ENCODE measurements at places on chromosomes 16 and 17.

DNA sequence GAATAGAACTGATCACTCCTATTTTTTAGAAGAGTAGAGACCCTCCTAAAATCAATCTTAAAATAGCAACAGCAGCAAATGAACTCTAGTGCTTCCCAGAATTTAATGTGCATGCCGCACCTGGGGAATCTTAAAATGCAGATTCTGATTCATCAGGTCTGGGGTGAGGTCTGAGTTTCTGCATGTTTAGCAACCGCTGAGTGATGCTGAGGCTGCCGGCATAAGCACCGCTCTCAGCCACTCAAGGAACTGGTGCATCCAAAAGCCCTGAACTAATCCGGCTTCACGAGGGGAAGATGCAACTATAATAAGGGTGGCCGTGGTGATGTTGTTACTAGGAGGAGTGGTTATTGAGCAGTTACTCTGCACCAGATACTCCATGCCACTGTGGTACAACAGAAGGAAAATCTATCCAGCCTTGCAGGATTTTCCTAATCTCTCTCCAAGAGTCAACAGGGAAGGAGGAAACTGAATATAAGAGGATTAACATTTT, 19.7 kb downstream of the SDK2 start:
- H3K36me3 ChIP-seq = no peaks in the 10 kb centered on the region
- no peak overlapping the region for H3K27ac ChIP-seq
- H3K4me3 ChIP-seq = no peak overlapping the region
- H3K27me3 ChIP-seq = no peaks in the 10 kb centered on the region
- no peak for DNase-seq

DNA sequence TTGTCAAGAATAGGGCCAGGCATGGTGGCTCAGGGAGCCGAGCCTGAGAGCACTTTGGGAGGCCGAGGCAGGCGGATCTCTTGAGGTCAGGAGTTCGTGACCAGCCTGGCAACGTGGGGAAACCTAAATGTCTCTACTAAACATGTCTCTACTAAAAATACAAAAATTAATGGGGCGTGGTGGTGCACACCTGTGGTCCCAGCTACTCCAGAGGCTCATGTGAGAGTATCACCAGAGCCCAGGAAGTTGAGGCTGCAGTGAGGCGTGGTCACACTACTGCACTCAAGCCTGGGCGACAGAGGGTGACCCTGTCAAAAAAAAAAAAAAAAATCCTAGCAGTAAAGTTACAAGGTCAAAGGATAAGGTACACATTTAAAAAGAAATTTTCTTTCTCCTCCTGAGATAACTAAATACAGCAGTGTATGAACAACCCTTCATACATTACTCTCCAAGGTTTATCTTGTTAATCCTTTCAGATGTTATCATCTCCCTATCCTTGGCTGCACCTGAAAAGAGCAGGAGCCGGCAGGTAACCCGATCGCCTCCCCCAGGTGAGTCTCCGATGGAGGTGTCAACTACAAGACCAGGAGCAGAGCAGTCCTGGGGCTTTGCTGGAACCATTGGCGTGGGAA, 122.3 kb downstream of the GOSR1 start:
- peak overlapping the region; percentile 89 for H3K4me3 ChIP-seq
- H3K4me1 ChIP-seq = peaks cover 2% of the 10 kb centered on the region
- no peaks in the 10 kb centered on the region for H3K36me3 ChIP-seq
- no peak for DNase-seq
- H3K27ac ChIP-seq = peak overlapping the region; percentile 89

GRCh38 chr17:35010093-35010492, 29.8 kb downstream of the LIG3 start:
- H3K4me1 ChIP-seq = no peaks in the 10 kb centered on the region
- no peak overlapping the region for H3K4me3 ChIP-seq
- DNase-seq = no peak
- no peaks in the 10 kb centered on the region for H3K27me3 ChIP-seq
- peaks cover 32% of the 10 kb centered on the region for H3K36me3 ChIP-seq

DNA sequence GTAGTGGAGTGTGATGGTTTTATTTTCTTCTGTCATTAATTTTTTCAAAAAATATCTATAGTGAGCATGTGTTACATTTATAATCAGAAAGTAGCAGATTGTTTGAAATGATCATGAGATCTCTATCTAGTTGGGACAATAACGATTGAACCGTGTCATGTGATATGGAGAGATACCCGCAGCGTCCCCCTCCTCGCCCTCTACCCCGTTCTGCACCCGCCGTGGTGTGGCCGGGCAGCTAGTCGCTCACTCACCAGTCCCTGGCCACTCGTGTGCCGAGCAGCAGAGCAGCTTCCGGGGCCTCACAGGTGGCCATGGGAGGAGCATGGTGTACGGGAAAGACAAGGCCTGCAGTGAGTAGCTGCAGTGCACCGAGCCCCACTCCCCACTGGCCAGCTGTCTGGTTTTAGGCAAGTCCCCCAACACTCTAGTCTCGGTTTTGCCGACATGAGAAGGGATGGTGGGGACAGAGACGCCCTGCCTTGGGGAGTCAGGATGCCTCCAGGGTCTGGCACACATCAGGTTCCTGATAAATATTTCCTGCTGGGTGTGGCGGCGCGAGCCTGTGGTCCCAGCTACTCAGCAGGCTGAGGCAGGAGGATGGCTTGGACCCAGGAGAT, 15.3 kb downstream of the MLYCD start:
- DNase-seq = no peak
- no peak overlapping the region for H3K4me3 ChIP-seq
- peaks cover 3% of the 10 kb centered on the region for H3K4me1 ChIP-seq
- peaks cover 31% of the 10 kb centered on the region for H3K36me3 ChIP-seq
- no peak overlapping the region for H3K27ac ChIP-seq
- no peaks in the 10 kb centered on the region for H3K27me3 ChIP-seq

GRCh38 chr17:4833941-4834680, 971 bp downstream of the MINK1 start:
- H3K4me3 ChIP-seq = peak overlapping the region; percentile 72
- peaks cover 31% of the 10 kb centered on the region for H3K4me1 ChIP-seq
- peak; percentile 86 for DNase-seq
- H3K27me3 ChIP-seq = no peaks in the 10 kb centered on the region
- H3K36me3 ChIP-seq = no peaks in the 10 kb centered on the region
- peak overlapping the region; percentile 84 for H3K27ac ChIP-seq

GRCh38 chr16:80695020-80695419, 109.4 kb downstream of the CDYL2 start:
- no peak overlapping the region for H3K27ac ChIP-seq
- H3K36me3 ChIP-seq = no peaks in the 10 kb centered on the region
- DNase-seq = no peak
- H3K4me3 ChIP-seq = no peak overlapping the region
- H3K4me1 ChIP-seq = no peaks in the 10 kb centered on the region

GRCh38 chr17:7846765-7847661, 7.9 kb upstream of the TMEM88 start:
- H3K27me3 ChIP-seq = no peaks in the 10 kb centered on the region
- H3K27ac ChIP-seq = no peak overlapping the region
- peaks cover 30% of the 10 kb centered on the region for H3K4me1 ChIP-seq
- DNase-seq = no peak

DNA sequence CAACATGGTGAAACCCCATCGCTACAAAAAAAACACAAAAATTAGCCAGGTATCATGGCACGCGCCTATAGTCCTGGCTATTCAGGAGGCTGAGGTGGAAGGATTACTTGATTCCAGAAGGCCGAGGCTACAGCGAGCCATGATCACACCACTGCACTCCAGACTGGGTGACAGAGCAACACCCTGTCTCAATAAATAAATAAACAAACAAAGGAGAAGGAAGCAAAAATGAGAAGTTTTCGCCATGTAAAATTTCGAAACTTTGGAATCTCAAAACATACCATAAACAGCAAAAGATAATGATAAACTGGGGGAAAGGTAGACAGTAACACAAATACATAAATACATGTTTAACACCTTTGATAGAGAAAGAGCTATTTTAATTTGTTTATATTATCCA, 130.9 kb downstream of the ZFHX3 start:
- no peak for DNase-seq
- H3K27ac ChIP-seq = no peak overlapping the region
- no peaks in the 10 kb centered on the region for H3K27me3 ChIP-seq
- H3K4me1 ChIP-seq = peaks cover 7% of the 10 kb centered on the region

DNA sequence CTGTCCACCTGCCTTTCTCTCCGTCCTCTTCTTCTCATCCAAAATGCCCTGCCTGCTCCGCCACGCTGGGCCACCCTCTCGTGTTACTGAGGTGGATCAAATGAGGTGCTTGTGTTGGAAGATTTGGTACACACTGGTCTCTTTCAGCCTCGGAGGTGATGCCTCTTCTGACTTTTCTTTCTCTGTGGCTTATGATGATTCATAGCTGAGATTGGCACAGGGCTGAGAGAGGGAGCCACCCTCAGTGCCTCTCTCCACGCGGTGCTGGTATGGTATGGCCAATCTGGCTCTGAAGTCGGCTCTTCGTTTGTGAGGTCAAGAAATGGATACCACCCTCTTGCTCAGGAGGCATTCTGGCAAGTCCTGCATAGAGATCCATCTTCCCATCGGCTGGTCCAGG, 82.4 kb downstream of the PLCG2 start:
- peaks cover 6% of the 10 kb centered on the region for H3K4me1 ChIP-seq
- H3K27ac ChIP-seq = no peak overlapping the region
- no peak overlapping the region for H3K4me3 ChIP-seq
- H3K27me3 ChIP-seq = peaks cover 6% of the 10 kb centered on the region
- no peak for DNase-seq

DNA sequence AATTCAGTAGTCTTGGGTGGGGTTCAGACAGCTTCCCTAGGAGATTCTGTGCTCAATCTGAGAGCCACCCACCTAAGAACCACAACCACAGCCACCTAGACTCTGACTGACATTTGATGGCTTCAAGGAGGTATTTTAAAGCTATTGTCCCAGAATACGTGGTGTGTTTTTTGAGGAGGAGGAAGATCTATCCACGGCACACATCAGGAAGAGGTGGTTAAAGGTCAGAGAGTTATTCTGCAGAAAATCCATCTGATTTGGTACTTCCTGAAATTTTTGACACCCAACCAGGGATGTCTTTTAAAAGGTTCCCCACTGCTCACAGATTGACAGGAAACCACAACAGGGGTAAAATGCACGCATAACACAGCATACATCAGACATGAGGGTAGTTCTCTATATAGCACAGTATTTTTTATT, 25.1 kb downstream of the SMARCE1 start:
- H3K27ac ChIP-seq = no peak overlapping the region
- H3K4me3 ChIP-seq = no peak overlapping the region
- DNase-seq = no peak
- H3K27me3 ChIP-seq = no peaks in the 10 kb centered on the region
- H3K36me3 ChIP-seq = no peaks in the 10 kb centered on the region

GRCh38 chr17:18974407-18975149, 22.6 kb downstream of the SLC5A10 start:
- H3K4me1 ChIP-seq = no peaks in the 10 kb centered on the region
- no peak overlapping the region for H3K27ac ChIP-seq
- H3K27me3 ChIP-seq = no peaks in the 10 kb centered on the region
- H3K36me3 ChIP-seq = no peaks in the 10 kb centered on the region
- no peak for DNase-seq

DNA sequence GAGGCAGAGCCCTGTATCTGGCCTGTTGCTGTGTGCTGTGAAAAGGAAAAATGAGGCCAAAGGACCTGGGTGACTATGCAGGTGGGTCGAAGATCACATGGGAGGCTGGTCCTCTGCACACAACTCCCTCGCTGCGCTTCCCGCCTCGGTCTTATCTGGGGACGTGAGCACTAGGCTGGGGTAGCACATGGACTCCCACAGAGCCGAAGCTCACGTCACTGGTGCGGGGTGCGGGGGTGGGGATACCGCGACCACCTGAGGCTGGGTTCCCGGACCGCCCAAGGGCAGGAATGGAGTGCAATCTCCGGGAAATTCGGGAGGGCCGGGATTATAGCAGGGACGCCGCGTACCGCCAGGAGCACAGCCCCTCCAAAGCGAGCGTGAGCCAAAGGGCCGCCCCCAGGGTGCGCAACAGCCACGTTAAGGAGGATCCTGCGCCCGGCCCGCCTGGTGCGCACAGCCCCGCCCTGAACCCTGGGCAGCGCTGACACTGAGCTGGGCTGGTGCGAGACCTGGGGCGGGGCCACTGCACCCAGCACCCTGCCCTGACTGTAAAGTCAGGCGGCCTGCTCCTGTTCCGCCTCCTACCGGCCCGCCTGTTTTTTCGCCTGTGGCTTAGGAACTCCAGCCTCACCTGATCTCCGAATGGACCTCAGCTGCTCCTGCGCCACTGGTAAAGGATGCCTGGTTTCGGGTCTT, 4.8 kb downstream of the MT1A start:
- no peak overlapping the region for H3K4me3 ChIP-seq
- peak; percentile 27 for DNase-seq
- peaks cover 11% of the 10 kb centered on the region for H3K4me1 ChIP-seq
- H3K27ac ChIP-seq = peak overlapping the region; percentile 25
- H3K36me3 ChIP-seq = no peaks in the 10 kb centered on the region

- no peaks in the 10 kb centered on the region for H3K36me3 ChIP-seq
- no peaks in the 10 kb centered on the region for H3K4me1 ChIP-seq
- H3K27me3 ChIP-seq = no peaks in the 10 kb centered on the region
- no peak overlapping the region for H3K27ac ChIP-seq
- no peak for DNase-seq
- H3K4me3 ChIP-seq = no peak overlapping the region
These were observed 120.6 kb downstream of the SHISA9 start for GRCh38 chr16:13021996-13022395.

DNA sequence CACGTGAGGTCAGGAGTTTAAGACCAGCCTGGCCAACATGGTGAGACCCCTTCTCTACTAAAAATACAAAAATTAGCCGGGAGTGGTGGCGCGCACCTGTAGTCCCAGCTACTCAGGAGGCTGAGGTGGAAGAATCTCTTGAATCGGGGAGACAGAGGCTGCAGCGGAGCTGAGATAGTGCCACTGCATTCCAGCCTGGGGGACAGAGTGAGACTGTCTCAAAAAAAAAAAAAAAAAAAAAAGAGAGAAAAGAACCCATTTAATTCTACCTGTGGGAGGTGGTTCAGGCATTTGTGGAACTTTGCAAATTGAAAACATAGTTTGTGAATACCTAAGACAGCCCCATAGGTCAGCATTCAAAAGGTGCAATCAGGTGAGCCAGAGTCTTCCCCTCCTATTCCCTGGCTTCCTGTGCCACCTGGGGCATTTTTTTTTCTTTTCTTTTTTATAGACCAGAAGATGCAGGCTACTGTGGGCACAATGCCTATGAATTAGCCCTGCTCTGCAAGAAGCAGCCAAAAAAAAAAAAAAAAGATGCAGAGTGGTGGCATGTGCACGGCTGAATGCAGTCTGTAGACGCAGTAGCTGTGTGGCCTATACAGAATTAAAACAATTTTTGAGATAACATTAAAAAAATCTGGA, 9.1 kb upstream of the SOCS3 start:
- no peaks in the 10 kb centered on the region for H3K27me3 ChIP-seq
- H3K4me3 ChIP-seq = no peak overlapping the region
- no peak overlapping the region for H3K27ac ChIP-seq
- H3K36me3 ChIP-seq = no peaks in the 10 kb centered on the region
- peaks cover 13% of the 10 kb centered on the region for H3K4me1 ChIP-seq
- DNase-seq = no peak

DNA sequence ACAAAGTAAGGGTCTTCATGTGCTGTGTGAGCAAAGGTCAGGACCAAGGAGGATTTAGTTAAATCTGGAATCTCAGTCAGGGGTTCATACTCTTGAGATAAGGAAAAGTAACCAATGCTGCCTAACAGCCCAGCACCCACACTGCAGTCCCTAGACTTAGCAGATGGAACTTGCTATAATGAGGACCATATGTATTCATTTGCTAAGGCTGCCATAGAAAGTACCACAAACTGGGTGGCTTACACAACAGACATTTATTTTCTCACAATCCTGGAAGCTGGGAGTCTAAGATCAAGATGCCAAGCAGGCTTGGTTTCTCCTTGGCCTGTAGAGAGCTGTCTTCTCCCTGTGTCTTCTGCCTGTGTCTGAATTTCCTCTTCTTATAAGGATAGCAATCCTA, 20.8 kb downstream of the ZP2 start:
- no peaks in the 10 kb centered on the region for H3K36me3 ChIP-seq
- H3K27me3 ChIP-seq = peaks cover 3% of the 10 kb centered on the region
- no peak overlapping the region for H3K27ac ChIP-seq
- no peak overlapping the region for H3K4me3 ChIP-seq
- DNase-seq = no peak
- peaks cover 1% of the 10 kb centered on the region for H3K4me1 ChIP-seq
